ENCODE measurements at places on chromosomes 5 and 9.

DNA sequence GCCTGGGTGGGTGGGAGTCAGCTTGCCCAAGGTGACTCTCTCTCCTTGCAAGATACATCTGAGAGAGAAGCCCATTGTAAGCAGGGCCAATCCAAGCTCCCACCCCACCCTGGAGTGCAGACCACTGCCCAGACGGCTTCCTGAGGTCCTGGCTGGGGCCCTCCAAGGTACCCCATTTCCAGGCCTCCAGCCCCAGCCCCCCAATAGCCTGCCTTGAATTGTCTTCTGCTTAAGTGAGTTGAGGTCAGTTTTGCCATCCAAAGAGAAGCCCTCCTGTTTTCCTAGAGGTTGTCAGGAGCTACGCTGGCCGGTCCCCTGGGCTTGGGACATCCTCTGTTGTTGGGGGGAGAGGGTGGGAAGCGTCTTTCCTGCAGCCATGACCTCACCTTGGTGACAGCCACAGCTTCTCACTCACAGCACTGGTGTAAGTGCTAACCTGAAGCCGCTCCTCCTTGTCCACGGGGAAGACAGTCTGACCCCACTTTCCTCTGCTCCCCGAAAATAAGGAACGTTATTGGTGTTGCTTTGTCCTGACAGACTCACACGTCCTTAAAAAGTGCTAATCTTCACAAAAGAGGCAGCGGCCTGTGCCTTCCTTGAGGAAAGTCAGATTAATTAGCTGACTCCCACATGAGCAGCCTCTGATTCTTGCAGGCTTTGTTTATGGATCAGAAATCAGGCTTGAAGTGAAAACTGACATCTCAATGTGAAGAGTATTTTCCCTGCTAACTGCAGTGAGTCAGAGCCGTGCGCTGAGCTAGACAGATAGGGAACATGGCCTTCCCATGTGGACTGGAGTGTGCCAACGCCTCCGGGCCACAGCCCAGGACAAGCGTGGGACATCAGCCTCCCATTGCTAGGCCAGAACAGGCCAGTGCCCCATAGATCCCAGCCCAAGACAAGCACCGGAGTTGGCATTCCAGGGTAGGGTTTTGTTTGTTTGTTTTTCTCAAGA lies 52.3 kb downstream of the ADAMTS2 start:
- no peak for ATAC-seq

DNA sequence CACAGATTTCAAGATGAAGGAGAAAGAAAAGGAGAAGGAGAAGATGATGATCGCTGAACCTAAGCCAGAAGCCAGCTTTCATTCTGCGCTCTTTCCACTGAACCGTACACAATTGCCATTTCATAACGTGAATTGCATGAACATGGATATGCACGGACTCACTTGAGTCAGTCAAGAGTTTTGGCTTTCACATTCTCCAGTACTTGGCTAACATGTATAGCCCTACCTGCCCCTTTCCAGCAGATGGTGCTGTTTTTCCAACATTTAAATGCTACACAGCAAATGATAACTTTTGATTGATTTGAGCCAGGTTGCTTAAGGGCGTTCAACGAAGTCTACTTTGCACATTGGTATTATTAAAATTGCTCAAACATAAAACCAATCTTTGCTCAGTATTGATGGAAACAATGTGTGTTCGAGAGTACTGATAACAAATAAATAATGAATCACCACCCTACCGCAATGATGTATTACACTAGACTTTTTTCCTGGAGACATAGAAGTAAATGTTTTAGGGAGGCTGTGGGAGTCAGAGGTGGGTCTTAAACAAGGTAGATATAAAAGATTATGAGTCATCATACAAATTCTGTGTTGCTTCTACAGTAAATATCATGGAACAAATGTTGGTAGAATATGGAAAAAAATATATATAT lies 196.4 kb downstream of the TRPM3 start:
- ATAC-seq: peak; percentile 38

DNA sequence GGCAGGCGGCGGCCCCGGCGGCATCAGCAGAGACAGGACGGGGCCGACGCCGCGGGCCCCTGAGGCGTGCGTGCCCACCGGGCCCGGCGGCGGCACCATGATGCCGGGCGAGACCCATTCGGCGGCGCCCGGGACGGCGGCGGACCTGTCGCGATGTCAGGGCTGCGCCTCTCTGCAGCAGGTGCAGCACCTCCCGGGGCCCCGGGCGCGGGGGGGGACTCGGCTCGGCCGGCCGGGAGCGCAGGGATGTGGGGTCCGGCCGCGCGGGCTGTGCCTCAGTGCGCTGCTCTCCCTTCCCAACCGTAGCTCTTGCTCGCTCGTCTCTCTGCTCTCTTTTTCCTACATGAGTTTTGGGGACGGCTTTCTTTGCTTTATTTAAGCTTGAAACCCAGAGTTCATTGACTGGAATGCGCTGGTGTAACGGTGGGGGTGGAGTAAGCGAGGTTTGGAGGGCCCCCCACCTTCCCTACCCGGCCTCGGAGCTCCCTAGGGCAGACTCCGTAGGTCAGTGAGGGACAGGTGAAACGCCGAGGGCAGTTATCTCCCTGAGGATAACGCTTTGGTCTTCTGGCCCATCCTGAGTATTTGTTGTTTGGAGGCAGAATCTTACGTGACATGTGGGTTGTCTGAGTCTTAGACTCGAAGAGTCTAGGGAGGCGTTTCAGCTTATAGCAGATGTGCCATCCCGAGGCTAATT lies 490 bp downstream of the ICE1 start:
- ATAC-seq: peak; percentile 4

DNA sequence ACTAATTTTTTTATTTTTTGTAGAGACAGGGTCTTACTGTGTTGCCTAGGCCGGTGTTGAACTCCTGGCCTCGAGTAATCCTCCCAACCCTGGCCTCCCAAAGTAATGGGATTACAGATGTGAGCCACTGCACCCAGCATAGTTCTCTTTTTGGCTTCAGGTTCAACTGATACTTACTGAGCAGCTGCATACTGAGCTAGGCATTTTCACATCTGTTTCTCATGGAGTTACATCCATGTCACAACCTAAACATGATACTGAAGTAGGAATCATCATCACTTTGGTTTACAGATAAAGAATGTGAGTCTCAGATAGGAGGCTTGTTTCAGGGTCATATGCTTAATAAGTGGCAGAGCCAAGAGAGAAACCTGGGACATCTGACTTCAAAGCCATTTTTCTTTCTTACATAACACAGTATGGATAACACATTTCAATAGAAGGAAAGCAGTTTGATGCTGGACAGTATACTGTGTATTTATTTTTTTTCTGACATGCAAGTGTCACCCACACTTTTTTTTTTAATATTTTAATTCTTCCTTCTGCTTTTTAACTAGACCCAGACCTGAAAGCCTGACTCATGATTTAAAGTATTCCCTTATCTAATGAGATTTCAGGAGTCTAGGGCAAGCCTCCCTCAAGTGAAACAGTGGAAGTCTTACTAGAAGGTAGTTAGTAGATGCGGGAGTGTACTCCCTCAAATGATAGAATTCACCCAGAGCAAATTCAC lies 90.8 kb downstream of the HACD4 start:
- ATAC-seq: peak; percentile 25

DNA sequence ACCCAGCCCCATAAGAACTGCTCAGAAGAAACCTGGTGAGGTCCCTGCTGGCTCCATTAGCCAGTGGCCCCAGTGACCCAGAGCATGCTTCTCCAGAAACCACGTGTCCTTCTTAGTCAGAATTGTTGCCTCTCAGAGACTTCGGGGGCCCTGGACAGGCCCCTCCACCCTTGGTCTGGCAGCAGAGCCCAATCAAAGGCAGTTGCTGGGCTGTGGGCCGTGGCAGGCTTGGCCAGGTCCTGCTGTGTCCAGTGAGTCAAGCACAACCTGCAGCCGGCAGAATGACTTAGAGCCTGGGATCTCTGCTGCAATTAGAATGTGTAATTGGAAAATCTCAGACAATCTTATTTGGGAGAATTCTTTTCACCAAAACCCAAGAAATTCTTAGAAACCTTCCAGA lies 502.0 kb upstream of the KLF4 start:
- no peak for ATAC-seq

- no peak for ATAC-seq
Observed at GRCh38 chr5:57953792-57954191, 471.2 kb upstream of the ACTBL2 start.

DNA sequence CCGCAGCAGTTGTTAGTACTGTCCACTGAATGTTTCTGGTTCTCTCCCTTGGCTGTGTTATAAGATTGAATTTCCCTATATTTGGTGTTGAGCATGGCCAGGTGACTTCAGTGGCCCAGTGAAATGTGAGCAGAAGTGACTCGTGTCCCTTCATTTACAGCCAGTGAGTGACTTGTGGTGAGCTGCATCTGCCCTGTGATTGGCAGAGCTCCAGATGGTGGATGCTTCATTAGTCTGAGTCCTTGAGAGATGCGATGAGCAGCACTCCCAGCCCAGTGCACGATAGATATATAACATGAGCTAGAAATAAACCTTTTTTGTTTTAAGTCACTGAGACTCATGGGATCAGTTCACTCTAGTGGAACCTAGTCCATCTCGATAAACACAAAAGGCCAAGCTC lies 19.3 kb downstream of the PCSK5 start:
- ATAC-seq: no peak

GRCh38 chr9:27784847-27785713 lies 211.8 kb upstream of the C9orf72 start:
- no peak for ATAC-seq

DNA sequence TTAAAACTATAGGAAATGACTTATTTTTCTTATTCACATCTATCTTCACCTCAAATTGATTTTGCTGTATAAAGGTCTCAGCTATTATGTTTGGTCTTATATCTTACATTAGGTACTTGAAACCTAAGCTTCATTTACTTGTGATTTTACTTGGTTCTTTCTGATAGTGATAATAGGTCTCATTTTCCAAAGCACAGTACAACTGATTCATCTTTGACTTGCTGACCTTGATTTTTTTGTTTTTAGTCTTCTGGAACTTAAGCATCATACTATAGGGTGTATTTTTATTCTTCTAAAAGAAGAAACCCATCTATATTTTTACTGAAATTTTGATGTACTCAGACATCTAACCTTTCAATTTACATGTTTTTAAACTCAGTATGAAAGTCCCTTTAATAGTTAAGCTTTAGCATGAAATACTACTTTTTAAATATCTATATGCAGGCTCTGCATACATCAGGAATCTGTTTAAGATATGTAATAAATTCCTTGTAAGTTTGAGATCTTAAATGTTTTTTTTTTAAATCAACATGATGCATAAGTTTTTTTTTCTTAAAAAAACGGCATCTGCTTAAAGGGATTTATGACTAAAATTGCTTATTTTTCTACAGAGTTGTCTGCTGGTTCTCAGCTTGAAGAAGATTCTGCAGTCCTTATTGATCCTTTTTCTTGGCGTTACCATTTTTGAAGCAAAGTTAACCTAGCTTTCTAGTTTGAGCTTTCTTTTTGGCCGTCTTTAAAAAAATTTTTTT lies 13.3 kb downstream of the MATR3 start:
- peak; percentile 68 for ATAC-seq

GRCh38 chr5:10149911-10150310 lies 99.8 kb downstream of the ATPSCKMT start:
- ATAC-seq: no peak

DNA sequence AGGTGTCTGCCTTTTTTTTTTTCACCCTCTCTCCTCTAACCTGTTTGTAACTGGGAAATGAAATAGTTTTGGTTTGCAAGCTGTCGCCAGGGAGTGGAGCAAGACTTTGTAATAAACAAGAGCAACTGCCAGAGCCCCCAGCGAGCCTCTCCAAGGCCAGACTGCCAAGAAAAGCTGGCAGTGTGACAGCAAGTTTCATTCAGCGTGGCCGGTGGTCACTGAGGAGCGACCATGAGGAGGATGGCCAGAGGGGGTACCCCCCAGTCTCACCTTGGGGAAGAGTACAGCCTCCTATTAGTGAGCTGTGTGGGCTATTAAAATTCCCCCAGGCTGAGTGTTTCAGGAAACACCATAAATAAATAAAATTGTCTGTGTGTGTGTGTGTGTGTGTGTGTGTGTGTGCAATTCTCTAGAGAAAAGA lies 49.9 kb downstream of the ZFAND5 start:
- ATAC-seq: no peak

DNA sequence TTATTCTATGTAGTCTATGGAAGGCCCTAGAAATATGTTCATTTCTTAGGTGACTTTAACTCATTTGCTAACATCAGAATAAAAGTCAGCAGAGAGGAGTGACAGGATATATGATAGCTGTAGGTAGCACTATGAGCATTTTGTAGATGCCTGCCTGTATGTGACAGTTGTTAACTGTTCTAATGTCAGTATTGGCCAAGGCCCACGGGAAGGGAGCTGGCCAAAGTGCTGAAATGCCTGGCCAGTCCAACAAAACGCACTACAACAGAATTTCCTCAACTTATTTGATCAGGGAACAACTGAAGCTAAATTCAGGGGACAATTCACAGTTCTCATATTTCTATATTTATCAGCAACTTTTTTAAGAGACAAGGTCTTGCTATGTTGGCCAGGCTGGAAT lies 20.8 kb downstream of the SV2C start:
- no peak for ATAC-seq

- ATAC-seq: no peak
Observed at GRCh38 chr5:69230181-69230580, 4.5 kb upstream of the CDK7 start.

GRCh38 chr9:92706218-92706940 lies 36.4 kb upstream of the IPPK start:
- ATAC-seq: peak; percentile 73

DNA sequence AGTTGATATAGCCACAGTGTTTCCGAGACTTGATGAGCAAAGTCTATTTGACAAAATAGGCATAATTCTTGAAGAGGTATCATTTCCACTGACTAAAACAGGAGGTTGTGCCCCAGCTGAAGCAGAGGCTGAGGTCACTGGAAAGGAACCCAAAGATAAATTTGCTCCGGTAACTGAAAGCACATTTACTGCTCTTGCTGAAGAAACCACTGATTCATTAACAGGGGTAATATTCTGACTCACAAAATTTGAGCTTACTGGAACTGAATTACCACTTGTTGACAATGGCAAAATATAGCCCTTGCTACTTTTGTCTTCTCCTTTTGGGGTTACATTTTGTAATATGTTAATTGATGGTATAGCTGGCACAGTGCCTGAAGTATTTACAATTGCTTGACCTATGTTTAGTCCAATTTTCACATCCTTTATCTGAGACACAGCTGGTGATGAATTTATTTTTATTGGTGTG lies 30.2 kb downstream of the MLANA start:
- ATAC-seq: peak; percentile 86

DNA sequence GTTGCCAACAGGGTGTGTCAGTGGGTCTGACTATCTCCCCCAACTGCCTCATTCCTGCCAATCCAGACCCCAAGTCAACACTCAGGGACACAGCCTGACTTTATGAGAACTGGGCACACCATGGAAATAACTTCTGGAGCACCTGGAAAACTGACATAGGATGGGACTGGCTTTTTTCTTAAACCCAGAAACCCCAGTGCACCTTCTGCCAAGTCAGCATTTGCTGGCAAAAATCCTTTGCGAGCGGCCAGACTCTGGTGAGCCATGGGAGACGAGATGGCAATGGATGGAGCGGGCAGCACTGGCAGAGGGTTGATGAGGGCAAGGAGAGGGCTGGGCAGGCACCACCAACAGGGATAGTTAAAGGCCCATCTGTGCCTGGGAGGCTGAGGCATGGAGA lies 114.4 kb upstream of the OSMR start:
- ATAC-seq: no peak
